ENCODE measurements at places on chromosomes 4 and X.

- DNase-seq = no peak
Observed at GRCh38 chrX:38277802-38278201, 49.5 kb downstream of the RPGR start.

GRCh38 chr4:17805580-17806155 is 4.9 kb downstream of the DCAF16 start:
- DNase-seq = no peak

- DNase-seq = no peak
Observed at GRCh38 chr4:16884673-16885460, 13.6 kb downstream of the LDB2 start.

GRCh38 chrX:72569786-72570185 is 2.9 kb downstream of the HDAC8 start:
- no peak for DNase-seq

- DNase-seq = no peak
Observed at GRCh38 chr4:30429813-30430761, 290.1 kb upstream of the PCDH7 start.

Measured in activated CD8-positive, alpha-beta memory T cell treated with anti-CD3 and anti-CD28 coated beads for 1 hour (primary cell).